ENCODE measurements at places on chromosomes 16 and 17. TPM values are rescaled to one million over a fixed set of nuclear protein-coding genes. Genes with fewer than 3 reads are reported as not detected.

DNA sequence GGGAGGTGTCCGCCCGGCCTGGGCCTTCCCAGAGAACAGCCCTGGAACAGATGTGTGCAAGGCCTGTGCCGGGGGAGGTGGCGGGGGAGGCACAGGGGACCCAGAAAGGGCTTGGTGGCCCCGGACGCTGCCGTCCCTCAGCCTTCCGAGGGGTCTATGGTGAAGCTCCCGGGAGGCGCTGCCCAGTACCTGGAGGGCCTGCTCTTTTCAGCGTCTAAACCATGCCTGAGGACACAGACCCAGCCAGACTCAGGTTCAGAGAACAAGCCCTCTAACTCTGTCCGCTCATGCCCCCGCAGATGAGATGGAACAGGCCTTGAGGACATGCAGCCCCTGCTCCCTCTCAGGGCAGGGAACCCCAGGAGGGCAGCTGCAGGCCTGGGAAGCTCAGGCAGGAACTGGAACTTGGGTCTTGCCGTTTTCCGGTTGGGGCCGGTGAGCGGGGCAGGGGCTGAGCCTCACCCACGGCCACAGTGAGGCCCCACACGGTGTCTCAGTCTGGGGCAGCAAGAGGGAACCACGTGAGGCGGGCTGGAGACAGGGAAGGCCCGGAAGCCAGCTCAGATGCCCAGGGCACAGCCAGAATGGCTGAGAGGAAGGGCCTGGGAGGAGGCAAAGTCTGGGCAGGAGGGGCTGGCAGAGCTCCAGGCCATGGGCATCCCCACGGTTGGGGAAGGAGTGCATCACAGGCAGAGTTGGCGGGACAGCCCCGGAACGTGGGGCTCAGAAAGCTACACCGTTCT is 12.5 kb downstream of the SLC16A3 start:
- DNase-seq = no peak

GRCh38 chr16:27995378-27995777 is 68.1 kb downstream of the GSG1L start:
- no peak for DNase-seq

DNA sequence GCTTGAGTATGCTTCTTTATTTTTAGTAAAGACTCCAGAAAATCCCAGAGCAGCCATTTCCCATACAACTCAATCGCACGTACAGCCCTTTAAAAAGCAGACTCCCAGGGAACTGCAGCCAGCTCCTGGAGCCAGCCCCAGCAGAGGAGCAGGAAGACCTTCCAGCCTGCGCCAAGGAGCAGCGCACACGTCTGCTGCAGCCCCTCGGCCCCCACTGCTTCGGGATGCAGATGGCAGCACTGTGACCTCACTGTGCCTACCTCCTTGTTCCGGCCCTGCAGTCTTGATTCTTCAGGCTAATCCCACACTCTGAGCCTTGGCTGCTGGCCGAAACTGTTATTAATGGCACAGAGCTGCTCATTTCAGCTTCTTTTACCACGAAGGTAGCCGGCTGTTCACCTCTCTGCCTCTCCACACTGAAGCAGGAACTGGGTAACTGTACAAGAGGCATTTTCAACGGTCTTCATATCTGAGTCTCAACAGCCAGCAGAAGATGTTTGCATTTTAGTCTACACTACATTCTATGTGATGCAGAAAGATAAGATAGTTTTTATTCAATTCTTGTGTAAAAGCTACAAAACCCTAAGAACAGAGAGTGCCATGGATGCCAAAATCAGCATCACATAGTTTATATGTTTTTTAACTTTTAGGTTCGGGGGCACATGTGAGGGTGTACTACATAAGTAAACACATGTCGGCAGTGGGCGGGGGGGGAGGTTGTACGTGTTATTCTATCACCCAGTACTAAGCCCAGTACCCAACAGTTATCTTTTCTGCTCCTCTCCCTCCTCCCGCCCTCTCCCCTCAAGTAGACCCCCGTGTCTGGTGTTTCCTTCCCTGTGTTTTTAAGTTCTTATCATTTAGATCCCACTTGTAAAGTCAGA is 130.9 kb downstream of the ANKRD11 start:
- no peak for DNase-seq

- DNase-seq = no peak
Measured at GRCh38 chr17:79482727-79483521, 127.9 kb downstream of the RBFOX3 start.

DNA sequence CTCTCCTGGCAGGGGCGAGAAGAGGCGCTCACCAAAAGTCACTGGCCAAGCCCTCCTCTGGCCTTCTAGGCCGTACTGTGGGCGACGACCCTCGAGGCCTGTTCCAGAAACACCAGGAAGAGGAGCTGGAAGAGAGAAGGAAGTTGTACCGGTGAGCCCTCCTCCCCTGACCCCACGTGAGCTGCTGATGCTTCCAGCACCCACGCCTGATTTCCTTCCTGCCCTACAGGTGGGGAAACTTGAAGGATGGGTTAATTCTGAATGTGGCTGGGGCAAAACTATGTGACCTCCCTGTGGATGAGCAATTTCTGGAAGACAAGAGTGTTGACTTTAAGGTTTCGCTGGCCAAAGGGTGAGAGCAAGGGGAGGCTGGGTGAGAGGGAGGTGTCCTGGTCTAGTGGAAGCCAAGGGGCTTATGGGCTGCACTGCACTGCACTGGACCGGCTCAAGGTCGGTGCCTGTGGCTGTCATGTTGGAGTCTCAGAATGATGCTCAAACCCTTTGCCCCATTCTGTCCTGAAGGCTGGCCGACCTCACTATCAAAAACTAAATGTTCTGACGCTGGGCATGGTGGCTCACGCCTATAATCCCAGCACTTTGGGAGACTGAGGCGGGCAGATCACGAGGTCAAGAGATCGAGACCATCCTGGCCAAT is 6.2 kb downstream of the C17orf100 start:
- no peak for DNase-seq

KRTAP2-1 gene
- total RNA-seq = not detected

All from activated T-cell treated with anti-CD3 and anti-CD28 coated beads, Interleukin-2, amount 50 U/mL, for 4 hours (primary cell).